HEK293T (cell line): ENCODE measurements at places on chromosomes 6 and 20.

- DNase-seq, result no peak
Observed at GRCh38 chr20:40335901-40336351, 353.1 kb downstream of the MAFB start.

GRCh38 chr20:23125159-23125558 lies 39.0 kb upstream of the CD93 start:
- DNase-seq, result no peak

DNA sequence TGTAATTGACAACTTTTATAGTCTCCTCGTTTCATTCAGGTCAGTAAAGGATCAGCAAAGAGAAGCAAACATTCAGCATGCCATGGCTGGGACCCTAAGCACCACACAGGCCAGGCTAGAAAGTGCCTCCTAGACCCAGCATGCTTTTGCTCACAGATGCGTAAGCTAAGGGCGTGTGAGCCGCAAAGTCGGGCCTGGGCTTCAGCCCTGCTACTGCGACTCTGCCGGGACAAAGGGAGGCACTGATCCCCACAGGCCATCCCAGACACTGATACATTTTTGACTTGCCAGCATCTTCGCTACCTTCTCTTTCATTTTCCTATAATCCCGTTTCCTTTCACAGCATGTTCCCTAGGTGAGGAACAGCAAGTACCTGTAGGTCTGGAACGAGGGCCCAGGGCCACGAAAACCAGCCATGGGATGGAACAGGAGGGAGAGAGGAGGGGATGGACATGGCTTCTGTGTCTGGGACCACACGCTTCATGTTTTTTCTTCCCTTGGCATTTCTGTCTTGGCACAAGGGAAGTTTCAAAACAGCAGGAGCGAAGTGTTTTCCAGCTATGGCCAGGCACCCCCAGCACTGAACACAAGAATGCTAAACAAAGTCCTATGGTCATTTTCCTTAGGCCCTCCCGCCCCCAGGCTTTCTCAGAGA lies 42.6 kb downstream of the IRF4 start:
- no peak for DNase-seq

DNA sequence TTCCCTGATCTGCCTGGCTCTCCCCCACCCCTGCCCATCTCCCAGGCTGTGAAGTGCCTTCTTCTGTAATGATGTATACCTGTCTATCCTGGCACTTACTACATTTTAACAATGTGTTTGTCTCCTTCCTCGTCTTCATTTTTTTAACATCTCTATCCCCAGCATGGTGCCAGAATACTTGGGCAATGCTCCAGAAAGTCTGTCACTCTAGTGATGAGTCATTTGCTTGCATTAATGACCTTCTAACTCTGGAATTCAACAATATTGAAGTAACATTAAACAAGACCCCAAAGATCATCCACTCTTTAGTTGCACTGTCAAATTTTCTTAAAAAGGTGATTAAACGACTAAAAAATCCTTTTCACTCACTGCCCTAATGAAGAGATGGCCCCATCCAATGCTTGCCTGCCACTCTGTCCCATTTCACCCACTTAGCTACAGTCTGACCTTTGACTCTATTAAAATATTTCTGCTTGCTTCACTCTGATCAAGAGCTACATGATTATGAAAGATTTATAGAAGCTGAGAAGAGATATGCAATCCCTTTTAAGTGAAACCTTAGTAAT lies 7.7 kb upstream of the KLHL31 start:
- no peak for DNase-seq

DNA sequence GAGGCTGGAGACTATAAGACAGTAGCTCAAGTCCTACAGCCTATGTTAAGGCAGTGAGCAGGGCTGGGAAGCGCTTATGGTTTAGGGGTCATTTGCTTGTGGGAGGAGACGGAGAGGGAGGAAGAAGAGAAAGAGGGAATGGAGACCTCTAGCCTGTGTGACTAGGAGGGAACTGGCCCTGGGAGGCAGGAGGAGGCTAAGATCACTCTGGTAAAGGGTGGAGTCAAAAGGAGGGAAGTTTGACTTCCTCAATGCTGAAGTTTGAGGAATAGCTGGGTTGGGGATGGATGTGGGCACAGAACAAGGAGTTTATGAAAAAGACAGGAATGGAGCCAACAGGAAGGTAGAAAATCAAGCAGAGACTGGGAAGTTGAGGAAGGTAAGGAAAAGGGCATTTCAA lies 6.4 kb upstream of the BACH2 start:
- no peak for DNase-seq

DNA sequence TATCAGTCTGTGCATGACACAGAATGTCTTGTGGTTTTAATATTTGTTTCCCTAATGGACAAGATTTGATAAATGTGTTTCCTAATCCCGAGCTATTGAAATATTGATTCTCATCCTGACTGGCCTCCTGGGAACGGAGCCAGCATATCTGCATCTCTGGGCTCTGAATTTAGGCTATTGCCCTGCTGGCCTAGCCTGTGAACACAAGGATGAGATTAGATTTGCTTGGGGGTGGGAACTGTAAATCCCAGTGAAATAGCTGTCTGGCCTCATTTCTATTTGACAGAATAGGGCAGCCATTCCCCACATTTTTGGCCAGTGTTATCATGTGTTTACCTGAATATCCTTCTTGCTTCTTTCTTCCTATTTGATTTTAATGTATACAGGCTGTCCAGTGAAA lies 198.4 kb upstream of the SOX4 start:
- DNase-seq, result no peak

GRCh38 chr6:23027281-23027680 lies 457.9 kb downstream of the HDGFL1 start:
- no peak for DNase-seq
